Fibroblast of skin of right quadriceps (primary cell): ENCODE measurements at places on chromosomes 3 and 15.
A peak's percentile ranks its signal among the peaks of the same experiment; 100 is the strongest.

DNA sequence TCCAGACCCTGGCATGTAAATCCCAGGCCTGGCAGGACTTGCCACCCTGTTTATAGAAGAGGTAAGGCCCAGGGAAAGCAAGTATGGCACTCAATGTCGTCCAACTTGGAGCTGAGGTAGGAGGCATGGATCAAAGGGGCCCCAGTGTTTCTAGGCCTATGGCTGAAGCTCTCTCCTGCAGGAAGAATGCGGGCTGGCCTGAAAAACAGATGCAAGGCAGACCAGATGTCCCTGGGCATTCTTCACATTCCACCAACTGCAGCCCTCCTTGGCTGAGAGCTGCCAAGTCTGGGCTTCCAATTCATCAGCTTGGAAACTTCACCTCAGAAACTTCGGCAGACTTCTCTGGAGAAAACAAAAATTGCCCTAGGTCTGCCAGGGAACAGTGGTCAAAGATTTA, 22.2 kb downstream of the MESD start:
- peak; percentile 84 for DNase-seq

- no peak for DNase-seq
Observed at GRCh38 chr3:133620066-133620784, 41.5 kb downstream of the TOPBP1 start.

DNA sequence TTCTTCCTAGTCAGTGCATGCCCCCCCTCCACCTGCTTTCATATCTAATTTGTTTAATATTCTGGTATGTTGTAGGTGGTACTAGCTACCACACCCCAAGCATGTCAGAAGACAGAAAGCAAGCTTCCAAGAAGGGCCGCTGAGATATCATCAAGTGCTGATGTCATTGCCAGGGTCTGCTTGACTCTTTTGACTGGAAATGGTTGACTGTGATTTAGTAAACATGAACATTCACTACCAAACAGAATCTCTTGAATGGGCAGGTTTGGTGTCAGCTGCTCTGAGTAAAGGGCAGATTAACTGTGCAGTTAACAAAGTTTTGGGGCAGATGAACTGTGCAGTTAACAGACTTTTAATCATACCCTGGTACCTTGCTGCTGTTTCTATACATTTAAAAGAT, 244.2 kb upstream of the SATB1 start:
- no peak for DNase-seq

- DNase-seq, result peak; percentile 84
Observed at GRCh38 chr3:71258116-71258515, 325.4 kb downstream of the FOXP1 start.

DNA sequence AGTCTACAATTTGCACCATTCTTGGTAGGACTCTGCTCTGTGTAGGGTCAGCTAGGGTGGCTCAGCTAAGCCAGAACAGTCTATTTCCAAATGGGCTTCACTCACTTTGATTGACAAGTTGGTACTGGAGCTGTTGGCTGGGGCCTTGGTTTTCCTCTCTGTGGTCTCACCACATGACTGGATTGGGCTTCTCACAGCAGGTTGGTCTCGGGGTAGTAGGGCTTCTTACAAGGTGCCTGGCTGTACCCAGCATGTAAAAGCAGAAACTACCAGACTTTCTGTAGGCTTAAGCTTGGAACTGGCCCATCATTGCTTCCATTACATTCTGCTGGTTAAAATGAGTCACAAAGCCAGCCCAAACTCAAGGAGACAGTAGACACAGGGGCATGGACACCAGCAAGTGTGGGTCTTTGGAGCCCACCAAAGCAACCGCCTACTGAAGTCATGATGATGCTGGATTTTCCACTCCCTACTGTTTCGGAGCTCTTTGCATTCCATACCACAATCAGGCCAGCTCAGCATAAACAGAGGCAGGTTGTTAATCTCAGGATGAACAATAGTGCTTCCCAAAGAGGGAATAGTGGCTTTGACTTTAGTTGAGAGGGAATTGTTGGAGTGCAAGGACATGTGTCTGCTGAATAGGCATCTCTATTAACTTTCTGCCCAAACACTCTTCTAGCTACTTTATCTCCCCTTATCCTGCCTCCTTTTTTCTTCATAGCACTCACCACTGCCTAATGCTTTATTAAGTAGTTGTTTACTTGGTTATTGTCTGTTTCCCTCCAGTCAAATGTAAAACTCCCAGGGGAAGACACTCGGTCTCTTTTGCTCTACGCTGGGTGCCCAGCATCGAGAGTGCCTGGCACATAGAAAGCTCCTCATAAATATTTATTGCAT, 78.0 kb upstream of the RARB start:
- DNase-seq, result no peak

GRCh38 chr3:106206146-106206545, 337.3 kb upstream of the CBLB start:
- peak; percentile 76 for DNase-seq

- no peak for DNase-seq
Observed at GRCh38 chr15:66796343-66796742, 94.3 kb downstream of the SMAD6 start.

DNA sequence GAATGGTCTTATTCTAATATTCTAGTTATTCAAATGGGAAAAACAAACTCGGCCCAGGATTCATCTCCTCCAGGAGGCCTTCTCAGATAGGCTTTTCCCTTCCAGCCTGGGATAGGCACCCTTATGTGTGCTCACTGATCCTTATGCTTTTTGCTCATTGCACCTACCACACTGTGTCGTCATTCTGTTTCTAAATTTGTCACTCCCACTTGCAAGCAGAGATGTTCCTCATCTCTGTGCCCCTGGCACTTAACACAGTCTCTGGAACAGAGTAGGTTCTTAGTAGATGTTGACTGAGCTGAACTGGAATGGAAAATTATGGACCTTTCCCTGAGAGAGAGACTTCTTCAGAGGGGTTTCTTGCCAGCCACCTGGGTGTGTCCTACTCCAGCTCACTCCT, 18.7 kb upstream of the SPG11 start:
- no peak for DNase-seq

DNA sequence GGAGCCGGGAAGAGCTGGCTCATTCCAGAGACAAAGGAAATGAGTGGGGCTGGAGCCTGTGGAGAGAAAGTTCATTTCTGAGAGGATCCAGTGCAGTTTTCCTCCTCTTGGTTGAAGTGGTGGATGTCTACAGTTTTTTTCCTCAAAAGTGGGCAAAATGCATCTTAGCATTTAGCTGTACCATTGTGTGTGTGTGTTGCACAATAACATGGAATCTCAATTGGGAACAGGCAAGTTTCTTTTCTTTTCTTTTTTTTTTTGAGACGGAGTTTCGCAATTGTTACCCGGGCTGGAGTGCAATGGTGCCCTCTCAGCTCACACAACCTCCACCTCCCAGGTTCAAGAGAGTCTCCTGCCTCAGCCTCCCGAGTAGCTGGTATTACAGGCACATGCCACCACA, 101.5 kb upstream of the UBE2E1 start:
- no peak for DNase-seq
